ENCODE measurements at places on chromosomes 13 and 19.

GRCh38 chr13:73664851-73665250 lies 469.4 kb downstream of the KLF12 start:
- no peak for DNase-seq

DNA sequence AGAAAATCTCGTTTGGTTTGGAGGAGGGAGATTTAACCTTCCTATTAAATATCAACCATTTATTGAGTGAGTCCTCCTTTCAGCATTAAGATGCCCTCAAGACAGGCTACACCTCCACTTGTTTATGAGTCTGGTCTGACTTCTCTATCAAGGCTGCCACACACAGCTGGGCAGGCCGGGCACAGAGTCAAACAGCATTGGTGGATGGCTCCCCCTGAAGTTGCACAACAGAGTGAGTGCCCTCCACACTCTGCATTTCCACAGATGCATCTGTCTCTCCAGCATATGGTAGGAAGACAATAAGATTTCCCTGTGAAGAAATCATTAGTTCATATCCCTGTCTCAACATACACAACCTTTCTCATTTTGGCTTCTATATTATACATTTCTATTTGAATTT lies 31.4 kb downstream of the PHF11 start:
- DNase-seq: no peak

DNA sequence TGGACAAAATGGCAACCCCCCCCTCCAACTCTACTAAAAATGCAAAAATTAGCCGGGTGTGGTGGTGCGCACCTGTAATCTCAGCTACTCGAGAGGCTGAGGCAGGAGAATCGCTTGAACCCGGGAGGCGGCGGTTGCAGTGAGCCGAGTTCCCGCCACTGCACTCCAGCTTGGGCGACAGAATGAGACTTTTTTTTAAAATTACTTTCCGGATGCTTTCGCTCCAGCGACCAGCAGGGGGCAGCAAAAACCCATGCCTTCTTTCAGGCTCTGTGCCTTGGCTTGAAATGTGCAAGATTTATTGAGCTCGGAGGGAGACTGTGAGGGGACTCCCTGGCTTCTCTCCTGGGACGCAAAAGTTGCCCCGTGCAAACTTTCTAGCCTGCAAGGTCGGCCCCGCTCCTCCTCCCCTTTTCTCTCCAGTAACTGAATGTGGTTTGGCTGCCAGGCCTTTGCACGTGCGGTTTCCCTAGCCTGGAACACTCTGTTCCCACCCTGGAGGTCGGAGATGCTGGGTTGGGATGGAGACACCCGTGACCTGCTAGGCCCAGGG lies 61.4 kb upstream of the NFIC start:
- peak; percentile 37 for DNase-seq

DNA sequence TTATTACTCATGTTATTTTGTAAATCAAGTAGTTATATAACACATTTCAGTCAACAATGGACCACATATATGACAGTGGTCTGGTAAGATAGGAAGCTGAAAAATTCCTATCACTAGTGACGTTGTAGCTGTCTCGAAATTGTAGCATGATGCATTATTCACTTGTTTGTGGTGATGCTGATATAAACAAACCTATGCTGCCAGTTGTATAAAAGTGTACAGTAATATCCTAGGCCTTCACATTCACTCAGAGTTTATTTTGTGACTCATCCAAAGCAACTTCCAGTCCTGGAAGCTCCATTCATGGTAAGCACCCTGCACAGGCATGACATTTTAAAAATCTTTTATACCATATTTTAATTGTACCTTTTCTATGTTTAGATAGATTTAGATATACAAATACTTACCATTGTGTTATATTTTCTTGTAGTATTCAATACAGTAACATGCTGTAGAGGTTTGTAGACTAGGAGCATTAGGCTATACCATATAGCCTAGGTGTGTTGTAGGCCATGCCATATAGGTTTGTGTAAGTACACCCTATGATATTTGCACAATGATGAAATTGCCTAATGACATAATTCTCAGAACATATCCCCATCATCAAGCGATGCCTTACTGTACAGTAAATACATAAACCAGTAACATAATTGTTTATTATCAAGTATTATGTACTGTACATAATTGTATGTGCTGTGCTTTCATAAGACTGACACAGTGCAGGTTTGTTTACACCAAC lies 49.3 kb downstream of the IFT88 start:
- DNase-seq: peak; percentile 13

DNA sequence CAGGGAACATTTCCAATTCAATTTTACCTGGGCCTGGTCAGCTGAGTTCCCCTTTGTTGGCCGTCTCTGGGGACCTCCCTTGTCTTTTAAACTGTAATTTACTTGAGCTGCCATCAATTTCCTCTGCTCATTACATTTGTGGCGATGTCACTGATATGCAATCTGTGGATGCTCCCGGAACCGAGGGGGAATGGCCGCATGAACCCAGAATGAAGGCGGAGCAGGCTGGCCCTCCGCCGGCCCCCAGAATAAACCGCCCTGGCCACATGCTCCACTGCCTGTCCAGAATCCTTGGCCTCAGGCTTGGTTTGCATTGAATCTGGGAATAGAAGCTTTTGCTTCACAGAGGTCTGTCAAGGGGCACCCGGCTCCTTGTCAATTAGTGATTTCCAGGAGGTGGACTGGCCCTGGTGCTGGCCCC lies 276.8 kb downstream of the TEX29 start:
- DNase-seq: no peak

- no peak for DNase-seq
Measured at GRCh38 chr13:78138756-78139155, 220.1 kb upstream of the EDNRB start.

DNA sequence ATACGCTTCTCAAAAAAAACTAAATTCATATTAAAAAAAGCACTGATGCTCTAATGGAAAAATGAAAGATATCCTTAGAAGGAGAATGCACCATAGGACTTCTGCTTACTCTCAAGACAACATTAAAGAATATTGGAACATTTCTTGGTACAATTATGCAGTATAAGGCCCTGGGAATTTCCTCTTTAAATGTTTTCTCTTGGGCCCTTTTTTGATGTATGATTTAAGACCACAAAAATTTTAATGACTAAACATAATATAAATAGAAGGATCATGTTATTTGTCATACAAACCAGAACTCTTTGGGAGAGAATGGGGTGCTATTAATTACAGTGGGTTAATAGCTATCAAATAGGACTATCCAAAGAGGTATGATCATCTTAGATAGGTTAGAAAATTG lies 403.7 kb downstream of the FGF14 start:
- DNase-seq: no peak

GRCh38 chr19:54465426-54466109 lies 2.0 kb upstream of the LENG9 start:
- DNase-seq: no peak

DNA sequence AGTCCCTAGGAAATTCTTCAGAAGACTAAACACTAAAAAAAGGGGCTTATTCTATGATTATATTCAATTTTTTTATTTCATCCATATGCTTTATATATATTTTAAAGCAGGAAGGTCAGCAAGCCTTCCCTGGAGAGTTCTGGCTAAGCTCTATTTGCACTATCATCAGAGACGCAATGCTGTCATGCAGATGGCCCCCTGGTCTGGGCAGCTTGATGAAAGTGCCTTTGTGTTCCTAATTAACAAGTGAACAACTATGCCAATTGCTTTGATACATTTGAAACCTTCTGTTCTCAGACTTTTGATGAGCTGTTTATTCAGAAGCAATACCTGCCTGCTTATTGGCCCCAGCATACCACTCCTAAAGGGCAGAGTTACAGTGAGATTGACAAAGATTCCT lies 1344.6 kb downstream of the OLFM4 start:
- no peak for DNase-seq

DNA sequence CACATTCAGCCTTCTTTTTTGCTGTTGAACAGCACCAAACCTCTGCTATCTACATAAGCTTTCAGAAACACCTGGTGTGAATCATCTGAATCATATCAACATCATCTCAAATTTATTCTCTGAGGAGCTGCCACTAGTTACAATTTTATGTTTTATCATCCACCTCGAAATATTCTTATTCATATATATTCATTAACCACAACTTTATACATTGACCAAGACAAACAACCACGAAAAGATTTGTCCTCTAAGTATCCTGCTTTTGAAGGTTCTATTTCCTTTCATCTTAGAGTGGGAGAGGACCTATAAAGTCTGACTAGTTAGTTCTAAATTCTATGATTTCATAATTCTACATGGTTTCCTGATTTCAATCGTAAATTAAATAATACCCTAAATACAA lies 18.9 kb downstream of the ESD start:
- no peak for DNase-seq

DNA sequence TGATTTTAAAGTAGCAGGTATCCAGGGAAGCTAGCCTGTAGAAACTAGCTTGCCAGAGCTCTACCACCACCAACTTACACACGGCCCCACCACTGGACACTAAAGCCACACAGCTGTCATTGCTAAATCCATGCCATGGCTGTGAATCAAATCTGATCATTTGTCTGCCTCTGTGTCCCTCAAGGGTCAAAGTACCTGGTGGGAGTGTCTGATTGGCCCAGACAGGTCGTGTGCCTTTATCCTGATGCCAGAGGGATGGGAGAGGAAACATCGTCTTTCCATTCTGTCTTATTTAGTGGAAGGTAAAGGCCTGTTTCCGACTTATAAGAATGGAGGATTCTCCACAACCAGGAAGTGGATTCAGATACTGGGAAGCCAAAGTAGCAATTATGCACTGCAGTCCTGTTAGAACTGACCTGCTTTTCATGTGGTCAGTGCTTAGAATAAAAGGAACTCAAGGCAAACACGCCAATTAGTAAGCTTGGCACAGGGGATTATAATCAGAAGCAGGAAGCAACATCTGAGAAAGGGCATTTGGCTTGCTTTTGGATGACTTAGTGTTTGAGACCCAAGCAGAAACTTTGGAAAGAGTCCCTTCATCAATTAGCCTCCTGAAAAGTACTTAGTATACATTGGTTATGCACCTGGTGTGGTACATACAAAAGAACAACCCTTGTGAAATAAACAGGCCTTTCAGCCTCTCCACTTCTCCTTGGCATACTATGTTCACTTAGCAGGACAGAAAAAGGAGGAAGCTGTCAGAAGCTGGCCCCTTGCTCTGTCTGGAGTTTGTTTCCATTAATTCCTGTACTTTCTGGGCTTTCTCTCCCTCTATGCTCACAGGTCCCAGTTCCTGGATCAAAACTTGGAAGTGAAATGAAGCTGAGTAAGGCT lies 192.4 kb downstream of the NUFIP1 start:
- DNase-seq: no peak

DNA sequence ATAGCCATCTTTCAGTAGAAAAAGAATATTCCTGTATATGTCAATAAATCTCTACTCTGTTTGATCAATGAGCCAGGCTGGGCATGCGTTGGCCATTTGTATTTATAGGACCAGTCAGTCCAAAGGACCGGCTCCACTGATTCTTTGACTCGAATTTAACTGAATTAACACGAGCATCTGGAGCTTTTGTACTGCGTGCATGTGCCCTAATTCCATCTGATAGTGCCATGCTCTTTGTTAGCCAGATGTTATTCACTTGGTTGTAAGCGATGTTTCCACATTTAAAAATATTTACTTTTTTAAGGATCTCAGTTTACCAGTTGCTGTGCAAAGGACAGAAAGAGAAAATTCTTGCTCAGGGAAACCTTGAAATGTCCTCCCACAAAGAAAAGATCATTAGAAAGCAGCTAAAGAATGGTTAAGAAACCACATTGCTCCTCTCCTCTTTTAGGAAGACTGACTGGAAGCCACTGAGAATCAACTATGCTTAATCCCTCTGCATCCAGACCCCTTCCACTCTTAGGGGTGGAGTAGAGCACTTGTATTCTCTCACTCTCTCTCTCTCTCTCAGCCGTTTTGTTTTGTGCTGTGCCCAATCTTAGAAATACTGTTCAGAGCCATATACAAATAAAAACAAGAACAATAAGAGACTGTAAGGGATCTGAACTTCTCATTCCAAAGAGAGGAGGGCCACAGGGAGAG lies 165.8 kb downstream of the DCLK1 start:
- no peak for DNase-seq

- no peak for DNase-seq
Measured at GRCh38 chr13:49958321-49958720, 22.2 kb upstream of the SPRYD7 start.

DNA sequence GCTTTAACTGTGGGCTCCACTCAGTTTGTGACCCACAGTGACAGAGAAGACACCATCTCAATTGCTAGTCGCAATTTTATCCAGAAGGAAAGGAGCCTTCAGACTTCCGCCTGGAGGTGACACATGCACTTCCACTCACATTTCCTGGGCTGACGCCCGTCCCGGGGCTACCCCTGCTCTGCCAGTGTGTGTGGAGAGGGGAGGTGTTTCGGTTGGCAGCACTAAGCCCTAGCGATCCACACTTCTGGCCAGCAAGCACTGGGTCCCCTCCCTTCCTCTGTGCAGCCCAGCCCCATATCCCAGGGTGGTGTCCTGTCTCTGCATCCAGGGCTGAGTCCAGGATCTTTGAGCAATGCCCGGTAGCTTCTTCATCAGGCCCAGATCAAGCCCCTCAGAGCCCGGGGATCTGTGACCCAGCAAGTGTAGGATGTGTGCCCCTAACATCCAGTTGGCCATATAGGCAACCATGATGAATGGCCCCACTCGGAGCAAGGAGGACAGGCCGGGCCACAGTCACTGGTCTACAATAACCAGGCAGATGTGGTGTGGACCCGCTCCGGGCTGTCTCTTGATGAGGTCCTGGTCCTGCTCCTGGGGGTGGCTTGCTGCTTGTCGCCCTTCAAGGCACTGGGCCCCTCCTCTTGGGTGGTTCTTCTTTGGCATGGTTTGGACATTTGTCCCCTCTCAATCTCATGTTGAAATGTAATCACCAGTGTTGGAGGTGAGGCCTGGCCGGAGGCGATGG lies 141.9 kb upstream of the SPACA7 start:
- no peak for DNase-seq

DNA sequence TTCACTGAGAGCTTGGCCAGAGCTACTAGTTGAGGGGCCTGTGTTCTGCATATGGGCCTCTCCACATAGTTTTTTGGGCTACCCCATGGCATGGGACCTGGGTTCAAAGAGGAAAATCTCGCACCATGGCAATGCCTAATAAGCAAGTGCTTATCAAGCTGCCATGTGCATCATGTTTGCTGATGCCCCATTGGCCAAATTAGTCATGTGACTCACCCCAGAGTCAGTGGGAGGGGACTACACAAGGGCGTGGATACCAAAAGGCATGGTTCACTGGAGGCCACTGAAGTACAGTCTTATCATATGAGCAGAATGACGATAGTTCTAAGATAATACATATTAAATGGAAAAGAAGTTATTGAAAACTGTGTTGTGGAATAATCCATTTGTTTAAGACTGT lies 214.8 kb downstream of the LMO7 start:
- DNase-seq: peak; percentile 24

DNA sequence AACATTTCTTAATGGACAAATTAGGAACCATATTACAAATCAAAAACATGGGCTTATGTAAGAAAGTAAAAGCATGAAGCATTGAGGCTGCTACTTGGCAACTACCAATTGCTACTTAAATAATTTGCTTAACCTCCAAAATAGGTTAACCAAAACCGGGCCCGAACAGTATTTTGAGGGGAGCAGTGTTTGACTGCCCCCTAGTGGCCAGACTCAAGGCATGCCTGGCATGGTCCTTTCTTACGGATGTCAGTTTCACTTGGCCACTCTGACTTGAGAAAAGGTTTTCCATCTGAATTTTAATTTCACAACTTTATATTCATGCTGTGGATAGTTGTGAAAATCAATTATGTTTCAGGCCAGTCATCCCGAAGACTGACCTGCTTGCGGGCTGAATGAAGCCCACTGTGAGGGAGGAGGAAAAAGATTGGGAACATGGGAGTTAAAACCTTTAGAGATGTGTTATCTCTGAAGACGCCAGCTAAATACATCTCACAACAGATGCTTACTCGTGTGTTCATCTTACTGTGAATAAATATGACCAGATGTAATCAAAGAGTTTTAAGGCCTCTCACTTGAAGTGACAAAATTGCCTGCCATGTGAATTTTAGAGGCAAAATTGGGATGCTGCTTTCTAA lies 2.9 kb downstream of the RXFP2 start:
- peak; percentile 75 for DNase-seq
